ENCODE measurements at places on chromosomes 11 and 22. TPM values are rescaled to one million over a fixed set of nuclear protein-coding genes. Genes with fewer than 3 reads are reported as not detected.

Gene LGR4
- total RNA-seq: 12.3 TPM

GRCh38 chr22:39117585-39118191, 20.6 kb downstream of the APOBEC3H start:
- peak; percentile 53 for DNase-seq

- no peak for DNase-seq
These were observed 705 bp downstream of the CLDN5 start for GRCh38 chr22:19523240-19524169.

Gene OLFML1
- not detected for total RNA-seq

Gene UPK3A
- not detected for total RNA-seq

DNA sequence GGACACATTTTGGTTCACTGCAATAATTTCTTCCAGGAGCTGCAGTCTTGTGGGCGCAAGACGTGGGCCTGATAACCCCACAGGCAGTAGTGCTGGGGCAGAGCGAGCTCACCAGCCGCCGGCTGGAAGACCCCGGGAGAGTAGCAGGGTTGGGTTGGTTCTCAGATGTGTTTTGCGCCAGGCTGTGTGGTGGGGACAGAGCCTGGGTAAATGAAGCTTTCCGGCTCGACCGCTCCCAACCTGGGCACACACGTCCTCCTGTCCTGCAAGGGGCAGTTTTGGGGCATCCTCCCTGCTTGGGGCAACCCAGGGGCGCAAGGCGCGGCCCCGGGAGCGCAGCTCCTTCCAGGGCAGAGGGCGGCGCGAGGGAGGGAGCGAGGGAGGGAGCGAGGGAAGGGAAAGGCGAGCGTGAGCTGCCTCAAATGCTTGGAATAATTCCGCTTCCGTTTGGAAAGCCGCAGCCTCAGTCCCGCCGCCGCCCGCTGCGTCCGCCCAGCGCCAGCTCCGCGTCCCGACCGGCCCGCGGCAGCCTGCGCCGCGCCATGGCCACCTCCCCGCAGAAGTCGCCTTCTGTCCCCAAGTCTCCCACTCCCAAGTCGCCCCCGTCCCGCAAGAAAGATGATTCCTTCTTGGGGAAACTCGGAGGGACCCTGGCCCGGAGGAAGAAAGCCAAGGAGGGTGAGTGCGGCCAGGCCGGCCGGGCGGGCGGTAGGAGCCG, at the start of gene PARVA:
TSS of gene PARVA (plus strand) at position 466 of the 718 bp plus-strand sequence. CDS start at position 543, 77 bp downstream.
- DNase-seq: peak; percentile 47

DNA sequence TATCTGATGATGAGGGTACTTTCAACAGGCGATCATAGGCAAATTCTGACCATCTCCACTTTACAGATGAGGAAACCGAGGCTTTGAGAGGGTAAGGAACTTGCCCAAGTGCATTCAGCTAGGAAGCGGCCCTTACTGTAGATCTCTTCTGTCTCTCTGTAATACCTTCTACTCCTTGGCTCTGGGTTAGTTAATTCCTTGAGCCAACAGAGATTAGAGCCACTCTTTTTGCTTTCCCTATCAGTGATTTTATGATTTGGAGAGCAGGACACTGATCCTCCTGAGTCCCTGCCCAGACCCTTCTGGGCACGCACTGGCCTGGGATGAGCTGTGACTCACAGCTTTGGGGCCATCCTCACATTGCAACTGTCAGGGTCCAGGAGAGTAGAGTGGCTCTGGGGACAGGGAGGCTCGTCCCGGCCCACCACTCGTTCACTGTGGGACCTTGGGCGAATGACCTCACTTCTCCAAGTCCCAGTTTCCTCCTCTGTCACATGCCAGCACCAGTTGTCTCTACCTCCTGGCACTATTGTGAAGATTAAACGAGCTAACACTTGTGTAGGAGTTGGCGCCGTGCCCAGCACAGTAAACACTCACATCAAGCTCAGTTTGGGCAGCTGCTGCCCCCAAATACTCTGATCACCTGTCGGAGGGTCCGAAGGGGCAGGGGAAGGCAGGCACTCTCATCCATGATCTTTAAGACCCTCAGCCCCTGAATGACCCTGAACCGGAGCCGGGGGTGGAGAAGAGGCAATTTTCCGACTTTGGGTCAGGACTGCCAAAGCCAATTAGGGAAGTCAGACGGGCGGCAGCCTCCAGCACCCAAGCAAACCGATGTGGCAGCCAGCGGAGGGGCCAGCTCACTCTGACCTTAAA, 235.0 kb downstream of the MIAT start:
- DNase-seq: peak; percentile 44

Gene CTSW
- not detected for total RNA-seq

DNA sequence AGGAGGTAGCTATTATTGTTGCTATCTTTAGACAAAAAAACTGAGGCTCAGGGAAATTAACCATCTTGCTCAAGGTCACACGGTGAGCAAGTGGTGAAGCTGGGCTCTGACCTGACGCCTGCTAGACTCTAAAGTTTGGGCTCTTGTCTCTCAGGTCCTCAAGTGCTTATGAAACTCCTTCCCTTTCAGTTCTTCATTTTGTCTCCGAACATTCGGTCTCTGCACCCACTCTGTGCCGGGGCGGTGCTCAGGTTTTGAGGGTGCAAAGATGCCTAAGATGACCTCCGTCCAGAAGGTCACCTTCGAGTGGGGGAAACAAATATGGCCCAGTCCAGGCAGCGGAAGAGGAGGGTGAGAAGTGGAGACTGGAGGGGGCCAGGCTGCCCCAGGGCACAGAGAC, 16.0 kb downstream of the OVOL1 start:
- DNase-seq: no peak

DNA sequence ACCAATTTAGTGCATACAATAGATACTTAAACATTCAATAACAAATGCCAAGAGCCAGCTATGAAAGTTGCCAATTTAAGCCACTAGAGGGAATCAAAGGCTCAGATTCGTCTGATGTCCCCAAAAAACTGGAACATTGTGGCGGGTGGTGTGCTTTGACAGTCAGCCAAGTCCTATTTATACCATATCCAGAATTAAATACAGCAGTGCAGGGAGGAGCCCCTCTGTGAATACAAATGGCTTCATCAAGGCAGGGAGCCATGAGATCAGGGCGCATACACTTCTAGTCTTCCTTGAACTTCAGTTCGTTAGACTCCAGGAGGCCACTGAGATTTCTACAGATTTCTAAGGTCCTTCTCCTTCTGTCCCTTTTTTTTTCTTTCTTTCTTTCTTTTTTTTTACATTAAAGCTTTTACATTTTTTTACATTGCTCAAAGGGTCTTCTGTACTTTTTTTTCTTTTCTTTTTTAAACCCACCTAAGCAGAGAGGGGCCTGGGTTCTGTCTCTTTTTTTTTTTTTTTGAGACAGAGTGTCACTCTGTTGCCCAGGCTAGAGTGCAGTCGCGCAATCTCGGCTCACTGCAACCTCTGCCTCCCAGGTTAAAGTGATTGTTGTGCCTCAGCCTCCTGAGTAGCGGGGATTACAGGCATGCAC, 41.5 kb upstream of the HSPA8 start:
- peak; percentile 55 for DNase-seq

Gene KRTAP5-1
- not detected for total RNA-seq

DNA sequence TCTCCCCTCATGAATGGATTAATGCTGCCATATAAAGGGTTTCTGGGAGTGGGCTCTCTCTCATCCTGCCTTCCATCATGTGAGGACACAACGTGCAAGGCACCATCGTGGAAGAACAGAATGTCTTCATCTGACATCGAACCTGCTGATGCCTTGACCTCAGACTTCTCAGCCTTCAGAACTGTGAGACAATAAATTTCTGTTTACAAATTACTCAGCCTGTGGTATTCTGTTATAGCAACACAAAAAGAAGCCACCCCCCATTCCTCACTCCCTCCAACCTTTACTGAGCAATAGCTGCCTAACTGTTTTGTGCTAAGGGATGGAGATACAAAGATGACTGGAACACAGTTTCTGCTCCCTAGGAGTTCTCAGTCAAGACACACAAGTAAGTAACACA, 106.1 kb upstream of the PLET1 start:
- no peak for DNase-seq

DNA sequence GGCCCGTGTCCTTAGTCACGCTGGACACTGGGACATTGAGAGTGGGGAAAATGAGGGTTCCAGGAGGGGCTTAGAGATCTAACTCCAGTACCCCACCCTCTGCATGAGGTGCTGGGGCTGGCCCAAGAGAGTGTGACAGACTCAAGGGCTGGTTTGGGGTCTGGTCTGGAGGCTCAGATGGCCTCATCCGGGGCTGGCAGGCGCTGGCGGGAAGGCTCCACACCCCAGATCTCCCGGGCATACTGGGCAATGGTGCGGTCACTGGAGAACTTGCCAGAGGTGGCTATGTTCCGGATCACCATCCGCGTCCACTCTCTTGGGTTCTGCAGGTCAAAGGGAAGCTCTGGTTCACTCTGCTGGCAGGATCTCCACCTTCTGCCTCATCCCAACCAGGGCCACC, 2.5 kb upstream of the RASGRP2 start:
- no peak for DNase-seq

GRCh38 chr22:24992946-24993345, 40.4 kb downstream of the KIAA1671 start:
- no peak for DNase-seq

DNA sequence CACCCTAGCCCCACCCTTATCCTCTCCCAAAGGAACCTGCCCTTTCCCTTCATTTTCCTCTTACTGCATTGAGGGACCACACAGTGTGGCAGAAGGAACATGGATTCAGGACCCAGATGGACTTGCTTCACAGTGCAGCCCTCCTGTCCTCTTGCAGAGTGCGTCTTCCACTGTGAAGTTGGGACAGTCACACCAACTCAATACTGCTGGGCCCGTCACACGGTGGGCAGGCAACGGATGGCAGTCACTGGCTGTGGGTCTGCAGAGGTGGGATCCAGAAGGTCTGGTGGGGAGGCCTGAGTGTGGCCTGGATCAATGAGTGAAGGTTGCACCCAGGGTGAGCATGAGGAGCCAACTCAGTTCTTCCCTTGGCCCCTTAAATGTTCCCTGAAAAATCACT, 129.9 kb upstream of the B3GAT1 start:
- DNase-seq: no peak

Gene BIK
- 56.8 TPM for total RNA-seq

GRCh38 chr22:25090225-25090890, 109.3 kb upstream of the CRYBB3 start:
- no peak for DNase-seq

Gene OR6T1
- not detected for total RNA-seq

GRCh38 chr11:44659641-44660040, 67.1 kb upstream of the TSPAN18 start:
- no peak for DNase-seq

DNA sequence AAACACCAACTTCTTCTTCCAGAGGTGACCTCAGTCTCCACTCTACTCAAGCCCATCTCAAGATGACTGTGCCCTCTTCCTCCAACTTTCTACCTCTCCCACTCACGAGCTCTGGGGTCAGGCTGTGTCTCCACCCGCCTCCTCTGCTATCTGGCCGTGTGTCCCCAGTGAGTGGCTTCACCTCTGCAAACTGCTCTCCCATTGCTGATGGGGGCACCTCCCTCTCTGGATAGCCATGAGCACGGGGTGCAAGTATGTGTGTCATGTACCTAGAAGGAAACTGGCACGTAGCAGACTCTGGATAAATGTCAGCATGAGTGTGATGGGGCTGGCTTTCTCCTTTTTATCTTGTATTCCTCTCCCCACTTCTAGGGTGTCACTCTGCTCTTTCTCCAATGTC, 18.3 kb upstream of the RAC2 start:
- no peak for DNase-seq

Gene CFAP300
- 4.7 TPM for total RNA-seq

Gene OR52E8
- total RNA-seq: not detected

DNA sequence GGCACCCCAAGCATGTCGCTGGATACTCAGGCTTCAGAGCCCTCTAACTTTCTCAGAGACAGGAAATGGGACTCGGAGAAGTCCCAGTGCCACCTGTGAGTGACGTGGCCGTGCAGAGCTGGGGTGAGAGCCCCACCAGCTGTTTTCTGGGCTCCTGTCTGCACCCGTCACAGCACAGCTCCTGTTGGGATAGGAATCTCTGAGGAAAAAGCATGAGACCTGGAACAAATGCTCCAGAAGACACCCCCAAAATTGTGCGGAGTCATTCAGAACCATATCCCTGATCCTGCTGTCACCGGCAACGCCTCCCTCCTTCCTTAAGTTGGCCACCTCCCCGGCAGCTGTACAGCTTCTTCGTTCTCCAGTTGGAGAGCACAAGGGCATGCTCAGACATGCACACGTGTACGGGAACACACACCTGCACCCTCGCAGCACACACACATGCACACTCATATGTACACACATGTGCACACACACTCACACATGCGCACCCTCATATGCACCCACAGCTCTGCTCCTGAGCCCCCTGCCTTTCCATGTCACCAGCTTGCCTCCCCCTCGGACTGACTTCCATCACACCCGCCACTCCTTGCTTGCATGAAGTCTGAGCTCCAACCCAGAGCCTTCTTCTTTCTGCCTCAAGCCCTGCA, 1430.0 kb downstream of the BRD1 start:
- DNase-seq: no peak

GRCh38 chr11:95883381-95883780, 40.5 kb downstream of the MTMR2 start:
- DNase-seq: no peak

DNA sequence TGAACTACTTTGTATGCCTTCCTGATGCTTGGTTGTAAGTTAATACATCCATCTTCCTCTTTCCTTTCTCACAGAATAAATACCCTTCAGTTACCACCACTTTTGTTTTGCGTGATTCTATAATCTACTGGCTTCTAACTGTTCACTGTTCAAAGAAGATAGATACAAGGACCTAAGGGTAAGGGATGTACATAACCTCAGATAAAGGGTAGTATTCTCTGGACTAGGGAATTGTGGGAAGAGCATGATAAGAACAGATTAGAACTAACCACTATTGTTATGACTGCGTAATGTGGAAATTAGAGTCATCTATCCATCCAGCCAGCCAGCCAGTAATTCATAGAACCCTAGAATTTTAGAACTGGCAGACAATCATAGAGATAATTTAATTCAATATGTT, 36.4 kb downstream of the MAP6 start:
- DNase-seq: no peak

- no peak for DNase-seq
These were observed 65.4 kb downstream of the SMCO4 start for GRCh38 chr11:93477684-93478234.

DNA sequence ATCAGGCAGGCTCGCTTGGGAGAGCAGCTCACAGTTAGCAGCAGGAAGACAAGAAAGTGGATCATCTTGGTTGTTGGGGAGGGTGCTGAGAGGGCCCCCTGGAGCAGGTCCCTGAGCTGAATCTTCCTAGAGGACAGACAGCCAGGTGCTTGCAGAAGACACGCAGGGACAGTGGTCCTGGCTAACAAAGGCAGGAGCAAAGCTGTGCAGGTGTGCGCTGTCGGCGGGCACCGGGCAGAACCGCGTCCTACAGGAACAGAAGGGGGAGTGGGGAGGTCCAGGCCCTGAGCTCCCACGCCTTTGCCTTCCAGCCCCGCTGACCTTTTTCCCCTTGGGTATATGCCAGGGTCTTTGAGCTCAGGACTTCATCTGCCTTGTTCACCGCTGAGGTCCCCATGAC, 30.1 kb upstream of the PARVB start:
- DNase-seq: no peak

GRCh38 chr22:25714070-25714469, 27.9 kb upstream of the MYO18B start:
- no peak for DNase-seq

DNA sequence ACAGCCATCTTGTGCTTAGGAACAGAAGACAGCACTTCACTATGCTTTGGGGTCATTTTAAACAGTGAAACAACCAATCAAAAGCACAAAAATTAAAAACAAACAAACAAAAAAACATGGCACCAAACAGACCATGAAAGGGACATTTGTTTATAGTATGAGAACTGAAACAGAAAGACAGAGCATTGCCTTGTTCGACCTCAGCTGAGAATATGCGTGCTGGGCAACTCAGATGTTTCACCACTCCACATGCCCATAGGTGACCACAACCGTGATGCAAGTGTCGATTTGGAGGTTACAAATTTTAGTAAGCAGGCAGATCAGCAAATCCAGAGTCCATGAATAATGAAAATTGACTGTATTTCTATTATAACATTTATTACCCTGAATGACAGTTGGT, 30.0 kb downstream of the NNMT start:
- no peak for DNase-seq
